ENCODE measurements at places on chromosomes 2 and 18.

GRCh38 chr2:15521641-15522181, 39.4 kb downstream of the NBAS start:
- DNase-seq: no peak

GRCh38 chr18:55002261-55002660, 43.0 kb upstream of the CCDC68 start:
- no peak for DNase-seq

DNA sequence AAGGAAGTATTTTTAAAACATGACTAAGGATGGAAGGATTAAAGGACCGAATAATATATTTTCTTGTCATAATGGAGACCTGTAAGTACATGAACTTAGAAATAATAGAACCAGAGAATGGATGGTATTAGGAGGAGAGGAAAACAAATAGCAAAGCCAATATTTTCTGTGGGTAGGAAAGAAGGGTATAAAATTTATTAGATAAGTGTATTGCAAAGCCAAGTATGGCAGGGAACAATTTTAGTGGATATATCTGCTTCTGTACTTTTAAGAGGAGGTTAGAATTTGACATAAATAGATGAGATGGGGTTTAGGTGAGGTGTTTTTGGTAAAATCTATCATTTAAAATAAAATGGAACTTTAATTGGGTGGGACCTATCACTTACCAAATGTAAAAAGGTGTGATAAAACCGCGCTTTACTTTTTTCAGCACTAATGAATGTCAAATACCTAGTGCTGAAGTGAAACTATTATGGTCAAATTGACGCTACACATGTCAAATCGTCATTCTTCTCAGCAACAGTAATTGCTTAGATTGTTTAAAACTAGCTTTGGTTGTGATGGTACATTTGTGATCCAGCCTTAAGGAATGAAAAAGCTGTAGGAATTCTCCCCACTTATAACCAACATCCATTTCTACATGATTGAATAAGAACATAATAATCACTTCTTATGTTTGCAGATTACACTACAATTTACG, 78.1 kb upstream of the ZEB2 start:
- DNase-seq: no peak

DNA sequence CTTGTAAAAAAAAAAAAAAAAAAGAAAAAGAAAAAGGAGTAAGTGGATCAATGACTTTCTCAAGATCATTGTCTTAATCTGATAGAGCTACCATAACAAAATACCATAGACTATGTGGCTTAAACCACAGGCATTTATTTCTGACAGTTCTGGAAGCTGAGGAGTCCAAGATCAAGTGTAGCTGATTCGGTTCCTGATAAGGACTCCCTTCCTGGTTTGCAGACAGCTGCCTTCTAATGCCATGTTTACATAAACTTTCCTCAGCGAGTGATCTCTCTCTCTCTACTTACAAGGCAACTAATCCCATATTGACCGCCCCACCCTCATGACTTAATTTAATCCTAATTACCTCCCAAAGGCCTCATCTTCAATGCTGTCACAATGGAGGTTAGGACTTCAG, 36.5 kb upstream of the SIX2 start:
- no peak for DNase-seq

DNA sequence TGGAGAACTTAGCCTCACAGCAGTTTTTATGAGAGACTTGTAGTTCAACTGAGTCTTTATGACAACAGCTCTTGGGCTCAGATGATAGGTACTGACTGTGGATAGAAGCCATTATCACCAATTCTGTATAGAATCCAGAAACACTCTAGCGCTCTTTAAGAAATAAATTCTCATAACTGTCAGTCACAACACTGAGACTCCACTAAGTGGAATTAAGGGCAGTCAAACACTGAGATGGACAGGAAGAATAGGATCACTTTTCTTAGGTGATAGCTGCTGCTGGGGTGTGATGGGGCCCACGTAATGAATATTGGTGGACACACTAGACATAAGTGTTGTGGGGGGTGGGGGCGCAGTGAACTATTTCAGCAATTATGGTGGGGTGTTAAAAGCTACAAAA, 1691.8 kb upstream of the LRRTM1 start:
- DNase-seq: no peak

DNA sequence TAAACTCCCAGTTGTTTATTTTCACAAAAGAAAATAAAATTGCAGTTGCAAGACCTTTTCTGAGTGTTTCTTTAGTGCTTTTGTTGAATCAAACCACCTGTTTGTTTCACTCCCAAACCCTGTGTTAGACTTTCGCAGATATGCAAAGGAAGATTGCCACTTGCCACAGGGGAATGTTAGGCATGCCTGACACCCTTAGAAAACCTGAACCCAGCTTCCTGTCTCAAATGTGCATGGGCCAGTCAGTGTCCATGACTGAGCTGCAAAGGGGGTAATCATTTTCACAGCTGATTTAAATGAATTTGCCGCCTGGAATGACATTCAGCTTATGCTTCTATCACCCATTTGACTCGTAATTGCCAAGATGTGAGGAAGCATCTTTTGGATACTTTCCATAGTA, 17.5 kb downstream of the TGOLN2 start:
- no peak for DNase-seq

DNA sequence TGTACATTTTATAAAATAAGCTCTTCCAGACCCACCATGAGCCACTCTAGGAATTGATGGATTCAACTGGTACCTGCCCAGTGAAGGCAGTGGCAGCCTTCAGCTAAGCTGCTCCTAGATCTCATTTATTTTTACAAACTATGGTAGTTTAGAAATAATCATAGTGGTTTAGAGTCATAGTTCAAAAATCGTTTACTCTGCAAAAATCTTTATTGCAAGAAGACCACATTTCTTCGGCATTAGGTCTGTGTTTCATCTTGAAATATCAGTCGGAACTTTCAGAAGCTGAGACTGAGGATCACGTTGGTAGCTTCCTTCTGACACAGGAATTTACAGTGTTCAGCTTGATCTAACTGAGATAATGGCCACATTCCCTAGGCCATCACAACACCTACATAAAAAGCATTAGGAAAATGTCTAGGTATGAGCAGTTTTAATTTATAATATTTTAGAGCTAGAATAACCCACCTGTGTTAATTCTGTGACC, 206.2 kb upstream of the PID1 start:
- no peak for DNase-seq

GRCh38 chr2:65070172-65070830, 14.1 kb downstream of the CEP68 start:
- no peak for DNase-seq

DNA sequence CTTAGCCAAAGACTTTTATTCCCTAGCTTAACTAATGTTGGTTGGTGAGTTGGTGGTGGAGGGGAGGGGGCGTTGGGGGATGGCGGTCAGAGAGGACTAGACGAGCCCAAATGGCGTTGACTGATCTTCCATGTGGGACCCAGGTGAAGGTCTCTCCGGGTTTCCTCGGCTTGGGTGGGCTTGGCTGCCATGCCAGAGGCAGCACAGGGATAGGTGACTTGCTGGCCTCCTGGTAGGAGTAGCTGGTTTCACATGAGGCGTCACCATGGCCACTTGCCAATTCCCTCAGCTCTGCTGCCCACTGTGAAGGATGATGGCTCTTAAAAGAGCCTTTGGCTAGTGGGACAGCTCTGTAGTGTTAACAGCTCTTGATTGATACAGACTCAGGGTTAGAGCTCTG, 1337.0 kb upstream of the FAM98A start:
- no peak for DNase-seq

DNA sequence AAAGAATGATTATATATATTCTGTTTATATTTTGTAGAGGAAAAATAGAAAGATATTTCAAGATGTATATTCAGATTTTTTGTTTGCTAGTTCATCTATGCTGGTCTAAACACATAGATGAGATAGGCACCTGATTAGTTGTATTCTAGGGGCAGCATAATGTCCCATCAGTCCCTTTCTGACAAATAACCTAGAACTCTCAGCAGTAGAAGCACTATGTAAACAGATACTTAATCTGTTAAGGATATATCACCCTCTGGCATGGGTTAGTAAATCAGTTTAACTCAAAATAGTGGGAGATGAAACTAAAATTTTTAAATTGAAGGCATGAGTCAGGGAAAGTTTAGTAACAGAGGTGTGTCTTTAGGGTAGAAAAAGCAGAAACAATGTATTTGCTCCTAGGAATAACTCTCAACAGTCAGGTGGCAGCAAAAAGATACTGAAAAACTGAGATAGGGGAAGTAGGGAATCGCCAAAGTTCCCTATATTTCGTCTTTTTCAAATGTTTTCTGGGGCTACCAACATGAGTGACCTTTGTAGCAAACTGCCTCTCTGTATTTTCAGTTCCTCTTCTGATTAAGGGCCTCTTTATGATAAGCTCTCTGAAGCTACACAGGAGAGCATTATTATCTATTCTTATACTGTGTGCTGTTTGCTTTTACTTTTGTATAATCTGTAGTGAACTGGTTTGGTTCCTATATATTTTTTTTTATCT, 5.7 kb downstream of the PPP1R1C start:
- no peak for DNase-seq

- no peak for DNase-seq
Observed at GRCh38 chr18:51361130-51361860, 163.8 kb upstream of the MEX3C start.

DNA sequence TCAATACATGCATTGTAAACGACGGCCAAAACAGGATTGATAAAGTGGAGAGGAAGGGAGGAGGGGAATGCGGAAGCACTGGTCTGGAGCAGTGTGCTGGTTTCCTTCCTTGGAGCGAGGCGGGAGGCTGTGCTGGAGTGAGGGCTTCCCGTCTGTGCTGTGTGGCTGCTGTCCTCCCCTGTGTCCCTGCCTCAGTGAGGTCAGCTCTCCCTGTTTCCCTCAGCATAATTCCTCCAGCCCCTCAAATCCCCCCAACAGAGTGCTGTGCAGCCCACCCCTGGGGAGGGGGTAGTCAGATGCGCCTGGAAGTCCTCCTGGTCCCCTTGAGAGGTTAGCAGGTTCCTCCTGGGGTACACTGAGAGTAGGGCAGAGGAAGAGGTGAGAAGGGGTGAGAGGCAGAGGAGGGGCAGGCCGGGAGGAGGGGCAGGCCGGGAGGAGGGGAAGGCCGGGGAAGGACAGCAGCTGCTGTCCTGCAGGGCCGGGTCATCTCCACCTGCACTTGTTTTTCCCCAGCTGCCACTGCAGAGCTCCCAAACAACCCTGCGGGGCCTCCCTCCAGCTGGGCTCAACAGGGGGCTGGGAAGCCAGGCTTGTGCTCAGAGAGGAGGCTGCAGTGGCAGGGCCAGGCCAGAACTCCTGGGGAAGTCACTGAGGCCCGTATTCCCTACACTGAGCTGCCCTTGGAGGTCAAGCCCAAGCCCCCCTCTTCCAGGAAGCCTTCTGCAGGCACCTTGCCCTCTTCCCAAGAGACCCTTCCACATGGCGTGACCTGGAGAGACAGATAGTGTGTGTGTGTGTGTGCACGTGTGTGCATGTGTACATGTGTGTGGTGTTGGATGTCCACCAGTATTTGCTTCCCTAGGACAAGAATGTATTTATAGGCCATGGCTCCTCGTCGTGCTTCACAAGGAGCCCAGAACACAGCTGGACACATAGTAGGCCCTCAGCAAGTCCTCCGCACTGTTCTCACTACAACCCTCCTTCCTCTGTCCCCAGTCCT, 13.2 kb upstream of the ATP6V1B1 start:
- DNase-seq: no peak
